ENCODE measurements at places on chromosomes 7 and 10.

- ATAC-seq, result no peak
Observed at GRCh38 chr7:151818674-151819519, 58.0 kb downstream of the PRKAG2 start.

GRCh38 chr10:73876157-73876556, 1.8 kb upstream of the CAMK2G start:
- ATAC-seq, result no peak

DNA sequence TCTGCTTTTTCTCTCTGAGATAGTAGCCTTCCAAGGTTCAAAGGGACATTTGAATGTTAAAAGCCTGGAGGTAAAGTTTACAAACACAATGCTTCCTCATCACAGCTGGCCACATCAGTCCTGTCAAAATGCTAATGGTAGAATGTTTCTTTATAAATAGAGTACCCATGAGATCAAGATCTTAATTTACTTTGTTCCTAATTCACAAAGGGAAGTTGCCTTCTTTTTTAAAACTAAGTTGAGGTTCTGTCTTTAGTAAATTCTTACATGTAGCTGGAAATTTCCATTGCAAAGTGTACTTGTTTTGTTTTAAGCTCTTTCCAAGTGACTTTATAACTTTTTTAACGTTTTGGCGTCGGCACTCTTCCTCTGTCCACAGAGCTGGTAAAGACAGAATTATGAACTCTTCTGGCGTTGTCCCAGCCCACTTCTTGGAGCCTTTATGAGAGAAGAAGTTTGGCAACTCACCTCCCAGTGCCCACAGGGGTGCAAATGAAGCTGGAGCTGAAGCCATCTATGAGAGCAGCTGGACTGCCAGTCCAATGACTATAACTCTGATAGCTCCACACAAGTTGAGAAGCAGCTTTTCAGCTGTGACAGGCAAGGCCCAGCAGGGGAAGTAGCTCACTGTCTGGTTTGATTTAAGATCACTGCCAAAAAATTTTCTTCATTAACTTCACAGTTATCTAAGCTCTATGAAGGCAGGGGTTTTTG, 23.3 kb downstream of the FZD1 start:
- no peak for ATAC-seq

DNA sequence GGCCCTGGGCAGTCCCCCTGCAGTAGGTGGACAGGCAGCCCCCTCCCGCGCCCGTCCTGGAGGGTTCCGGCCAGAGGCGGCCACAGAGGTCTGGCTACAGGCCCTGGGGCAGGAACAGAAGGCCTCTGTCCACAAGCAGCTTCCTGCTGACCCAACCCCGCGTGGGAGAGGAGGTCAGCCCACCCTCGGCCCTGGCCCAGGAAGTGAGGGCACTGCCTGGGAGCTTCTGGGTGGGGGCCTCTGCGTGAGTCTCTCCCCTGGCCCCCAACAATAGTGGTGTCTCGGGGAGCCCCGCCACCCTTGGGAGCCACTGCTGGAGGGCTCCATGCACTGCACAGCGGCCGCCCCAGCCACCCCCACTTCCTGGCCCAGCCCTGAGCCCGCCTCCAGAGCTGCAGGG, 4.7 kb downstream of the MICALL2 start:
- no peak for ATAC-seq

GRCh38 chr7:128265156-128265905, 24.3 kb downstream of the LEP start:
- no peak for ATAC-seq

- no peak for ATAC-seq
Observed at GRCh38 chr7:107958764-107959526, 44.0 kb downstream of the LAMB1 start.

DNA sequence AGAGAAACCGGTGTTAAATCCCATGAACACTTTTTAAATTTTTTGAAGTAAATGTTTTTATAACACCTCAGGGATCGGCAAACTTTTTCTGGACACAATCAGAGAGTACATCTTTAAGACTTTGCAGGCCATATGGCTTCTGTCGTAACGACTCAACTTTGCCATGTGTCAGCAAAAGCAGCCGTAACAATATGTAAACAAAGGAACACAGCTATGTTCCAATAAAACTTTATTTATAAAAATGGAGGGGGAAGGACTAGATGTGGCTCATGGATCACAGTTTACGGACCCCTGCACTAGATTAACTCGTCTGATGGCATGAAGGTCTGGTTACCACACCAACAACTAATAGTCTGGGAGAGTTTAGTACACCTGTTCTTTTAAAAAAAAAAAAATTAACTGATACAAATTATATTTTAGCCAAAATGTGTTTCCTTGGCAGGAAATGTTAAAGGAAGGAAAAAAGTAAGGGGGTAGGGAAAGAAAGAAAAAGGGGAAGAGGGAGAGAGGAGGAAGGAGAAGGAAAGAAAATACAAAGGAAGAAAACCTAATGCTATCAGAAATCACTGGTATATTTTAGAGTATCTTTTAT, 50.2 kb downstream of the ABI1 start:
- ATAC-seq, result no peak

GRCh38 chr10:95716466-95716865, 22.7 kb upstream of the TCTN3 start:
- no peak for ATAC-seq

DNA sequence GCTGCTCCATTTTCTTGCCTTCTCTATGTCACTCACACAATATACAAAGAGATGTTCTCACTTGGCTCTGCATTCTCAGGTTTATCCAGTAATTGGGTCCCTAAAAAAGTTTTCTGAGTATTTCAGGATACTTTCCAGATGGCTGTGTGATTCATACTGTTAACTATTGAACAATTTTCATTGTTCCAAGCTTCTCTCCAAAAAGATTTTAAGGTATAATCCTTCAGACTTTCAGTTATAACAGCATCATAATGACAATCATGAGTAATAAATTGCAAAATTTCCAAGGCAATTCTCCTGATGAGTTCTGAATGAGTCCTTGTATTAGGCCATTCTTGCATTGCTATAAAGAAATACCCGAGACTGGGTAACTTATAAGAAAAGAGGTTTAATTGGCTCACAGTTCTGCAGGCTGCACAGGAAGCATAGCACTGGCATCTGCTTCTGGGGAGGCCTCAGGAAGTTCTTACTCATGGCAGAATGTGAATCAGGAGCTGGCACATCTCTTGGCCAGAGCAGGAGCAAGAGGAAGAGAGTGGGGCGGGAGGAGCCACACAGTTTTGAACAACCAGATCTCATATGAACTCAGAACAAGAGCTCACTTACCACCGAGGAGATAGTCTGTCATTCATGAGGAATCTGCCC, 148.1 kb downstream of the SLC16A9 start:
- no peak for ATAC-seq

DNA sequence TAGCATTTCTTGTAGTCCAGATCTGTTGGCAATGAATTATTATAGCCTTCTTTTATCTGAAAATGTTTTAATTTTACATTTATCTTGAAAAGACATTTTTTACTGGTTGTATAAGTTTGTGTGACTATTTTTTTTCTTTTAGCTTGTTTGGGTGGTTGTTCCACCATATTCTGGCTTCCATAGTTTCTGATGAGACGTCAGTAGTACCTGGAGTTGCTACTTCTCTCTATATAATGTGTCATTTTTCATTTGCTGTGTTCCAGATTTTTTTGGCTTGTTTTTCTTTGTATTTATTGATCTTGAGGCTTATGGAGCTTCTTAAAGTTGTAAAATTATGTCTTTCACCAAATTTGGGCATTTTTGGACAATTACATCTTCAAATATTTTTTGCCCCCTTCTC, 168.8 kb downstream of the DNAJB6 start:
- no peak for ATAC-seq

- no peak for ATAC-seq
Observed at GRCh38 chr10:1119501-1119900, 63.3 kb downstream of the WDR37 start.

- ATAC-seq, result peak; percentile 31
Observed at GRCh38 chr10:99548041-99548530, 15.3 kb downstream of the NKX2-3 start.

GRCh38 chr10:99784016-99784726, 1.7 kb downstream of the ABCC2 start:
- ATAC-seq, result no peak

- ATAC-seq, result no peak
Observed at GRCh38 chr7:30869794-30870611, 41.6 kb upstream of the AQP1 start.

DNA sequence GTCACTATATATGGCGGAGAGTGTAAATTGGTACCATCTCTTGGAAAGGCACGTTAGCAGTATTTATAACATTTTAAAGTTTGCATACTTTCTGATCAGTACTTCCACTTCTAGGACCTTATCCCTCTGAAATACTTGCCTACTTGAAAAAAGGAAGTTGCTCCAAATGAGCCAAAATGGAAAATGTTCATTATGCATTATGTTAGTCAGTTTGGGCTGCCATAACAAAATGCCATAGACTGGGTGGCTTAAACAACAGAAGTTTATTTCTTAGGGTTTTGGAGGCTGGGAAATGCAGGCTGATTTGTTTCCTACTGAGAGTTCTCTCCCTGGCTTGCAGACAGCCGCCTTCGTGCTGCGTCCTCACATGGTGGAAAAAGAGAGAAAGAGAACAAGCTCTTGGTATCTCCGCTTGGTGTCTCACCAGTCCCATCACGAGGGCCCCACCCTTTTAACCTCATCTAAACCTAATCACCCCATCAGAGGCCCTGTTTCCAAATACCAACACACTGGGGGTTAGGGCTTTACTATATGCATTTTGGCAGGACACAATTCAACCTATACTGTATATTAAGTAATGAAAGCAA, 6.9 kb downstream of the SNX10 start:
- ATAC-seq, result no peak

GRCh38 chr10:4396401-4397283, 429.4 kb upstream of the AKR1E2 start:
- ATAC-seq, result no peak

- ATAC-seq, result peak; percentile 38
Observed at GRCh38 chr10:68871105-68871711, 29.9 kb upstream of the DDX50 start.

DNA sequence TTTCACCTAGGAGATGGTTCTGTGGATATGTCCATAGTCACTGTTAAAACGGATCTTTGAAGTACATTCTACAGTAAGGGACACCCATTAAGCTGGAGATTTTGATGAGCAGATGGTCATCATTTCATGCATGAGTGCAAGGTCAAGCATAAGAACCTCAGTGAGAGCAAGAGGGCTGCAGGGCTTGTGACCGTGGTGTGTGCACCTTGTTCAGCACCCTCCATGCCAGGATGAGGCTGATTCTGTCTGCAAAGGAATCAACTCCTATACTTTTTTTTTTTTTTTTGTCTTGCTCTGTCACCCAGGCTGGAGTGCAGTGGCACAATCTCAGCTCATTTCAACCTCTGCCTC, 17.6 kb downstream of the PDSS1 start:
- ATAC-seq, result no peak

DNA sequence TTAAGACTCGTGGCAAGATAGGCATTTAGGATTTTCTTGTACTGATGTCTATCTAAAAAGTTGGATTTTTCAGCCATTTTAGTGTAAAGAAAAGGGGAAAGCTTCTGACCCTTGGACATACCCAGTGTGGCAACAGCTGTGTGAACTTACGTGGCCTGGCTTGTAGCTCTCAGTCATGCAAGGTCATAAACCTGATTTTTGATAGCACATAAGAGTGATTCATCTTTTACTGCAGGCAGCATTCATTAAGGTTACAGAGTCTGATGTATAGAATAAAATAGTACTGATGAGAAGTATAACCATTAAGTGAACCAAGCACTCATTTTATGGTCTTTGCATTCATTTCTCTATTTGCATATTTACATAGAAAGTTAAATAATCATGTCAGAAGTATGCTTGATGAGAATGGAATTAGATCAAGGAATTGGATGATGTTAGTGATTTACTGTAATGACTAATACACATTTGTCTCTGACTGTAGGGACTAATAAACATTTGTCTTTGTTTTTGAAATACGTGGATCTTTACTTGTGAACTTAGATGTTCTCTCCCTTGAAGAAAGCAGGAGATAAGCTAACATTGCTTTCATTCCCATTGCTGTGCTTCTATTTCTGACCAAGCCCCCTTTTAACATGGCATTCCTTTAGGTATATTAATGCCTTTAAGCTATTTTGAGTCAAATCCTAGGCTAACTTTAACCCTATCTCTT, 88.2 kb downstream of the GSDME start:
- ATAC-seq, result no peak

- no peak for ATAC-seq
Observed at GRCh38 chr7:47100817-47101435, 481.0 kb downstream of the TNS3 start.

GRCh38 chr10:70565556-70566514, 36.7 kb downstream of the PRF1 start:
- no peak for ATAC-seq

GRCh38 chr10:102919246-102919959, 1.3 kb downstream of the CNNM2 start:
- ATAC-seq, result no peak

GRCh38 chr7:158861004-158861787, 4.8 kb downstream of the DYNC2I1 start:
- ATAC-seq, result no peak

DNA sequence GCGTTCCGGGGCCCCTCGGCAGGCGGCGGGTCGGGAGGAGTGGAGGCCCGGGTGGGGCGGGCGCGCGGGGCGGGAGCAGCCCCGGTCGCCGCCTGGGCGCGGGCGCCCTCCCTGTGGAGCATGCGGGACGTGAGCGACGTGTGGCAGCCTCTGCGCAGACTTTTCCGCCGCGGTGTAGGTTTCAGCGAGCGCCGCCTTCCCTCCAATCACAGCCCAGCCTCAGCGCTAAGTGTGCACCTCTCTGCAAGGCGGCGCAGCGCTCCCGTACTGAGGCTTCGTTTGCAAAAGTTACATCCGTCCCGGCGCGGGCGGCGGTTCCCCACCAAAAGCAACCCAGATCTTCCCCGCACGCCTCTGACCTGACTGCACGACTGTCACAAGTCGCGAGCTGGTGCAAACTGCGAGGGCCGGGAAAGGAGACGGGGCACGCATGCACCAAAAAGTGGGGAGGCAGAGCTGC, 1.2 kb upstream of the PFKFB3 start:
- peak; percentile 76 for ATAC-seq

DNA sequence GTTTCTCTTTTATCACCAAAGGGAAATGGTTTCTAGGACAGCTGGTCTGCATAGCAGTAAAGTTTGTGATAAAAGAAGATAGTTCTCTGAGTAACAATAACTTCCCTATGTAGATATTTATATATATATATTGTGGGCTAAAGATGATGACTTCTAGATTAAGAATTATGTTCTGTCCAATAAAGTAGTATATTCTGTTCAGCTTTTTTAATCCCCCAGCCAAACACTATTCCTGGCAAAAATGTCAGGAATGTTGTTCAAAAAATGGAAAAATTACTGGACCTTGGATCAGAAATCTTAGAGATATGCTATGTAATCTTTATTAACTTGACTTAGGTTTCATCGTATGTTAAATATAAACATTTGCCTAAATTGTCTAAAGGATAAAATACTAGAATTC, 136.3 kb upstream of the GNAI1 start:
- ATAC-seq, result no peak

GRCh38 chr7:97680622-97681021, 51.3 kb upstream of the TAC1 start:
- no peak for ATAC-seq

GRCh38 chr7:33091641-33092191, 17.5 kb downstream of the RP9 start:
- no peak for ATAC-seq

Measured in activated T-helper 17 cell treated with anti-CD3 and anti-CD28 coated beads, Interleukin-2, amount 50 U/mL, for 72 hours (primary cell).